ENCODE measurements at places on chromosomes 5 and 9. TPM values are rescaled to one million over a fixed set of nuclear protein-coding genes. Genes with fewer than 3 reads are reported as not detected.

The HK3 gene
- 0.29 TPM for total RNA-seq

The GIN1 gene
- 5.6 TPM for total RNA-seq

The PCDHGA4 gene
- 0.32 TPM for total RNA-seq

The PCDHB14 gene
- total RNA-seq = not detected

The SLC34A1 gene
- 1.1 TPM for total RNA-seq

The GARIN3 gene
- total RNA-seq = 0.09 TPM

The HOMER1 gene
- total RNA-seq = 2.3 TPM

The FREM1 gene
- total RNA-seq = not detected

The PCDHGC4 gene
- total RNA-seq = not detected

GRCh38 chr5:33143405-33144123 lies 297.2 kb upstream of the TARS1 start:
- no peak for ATAC-seq

DNA sequence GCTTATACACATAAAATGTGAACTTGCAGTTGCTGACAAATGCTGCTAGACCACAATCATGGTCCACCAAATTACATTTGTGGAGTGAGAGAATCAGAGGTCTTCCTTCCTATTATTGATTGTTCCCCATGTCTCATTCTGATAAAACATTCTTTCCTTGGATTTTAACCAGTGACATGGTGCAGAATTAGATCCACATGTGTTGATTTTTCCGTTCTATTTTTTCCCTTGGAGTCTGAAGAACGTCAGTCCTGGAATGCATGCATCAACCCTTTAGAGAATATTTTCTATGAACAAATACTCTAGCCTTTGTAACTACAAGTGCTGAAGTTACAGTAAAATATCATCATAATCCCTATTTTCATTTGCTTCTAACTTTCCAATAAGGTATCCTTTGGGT lies 170.7 kb upstream of the SPRY4 start:
- ATAC-seq = no peak

GRCh38 chr5:95969651-95970358 lies 8.2 kb upstream of the ELL2 start:
- ATAC-seq = no peak

- no peak for ATAC-seq
These were observed 69.7 kb downstream of the ARHGAP26 start for GRCh38 chr5:142839711-142840346.

DNA sequence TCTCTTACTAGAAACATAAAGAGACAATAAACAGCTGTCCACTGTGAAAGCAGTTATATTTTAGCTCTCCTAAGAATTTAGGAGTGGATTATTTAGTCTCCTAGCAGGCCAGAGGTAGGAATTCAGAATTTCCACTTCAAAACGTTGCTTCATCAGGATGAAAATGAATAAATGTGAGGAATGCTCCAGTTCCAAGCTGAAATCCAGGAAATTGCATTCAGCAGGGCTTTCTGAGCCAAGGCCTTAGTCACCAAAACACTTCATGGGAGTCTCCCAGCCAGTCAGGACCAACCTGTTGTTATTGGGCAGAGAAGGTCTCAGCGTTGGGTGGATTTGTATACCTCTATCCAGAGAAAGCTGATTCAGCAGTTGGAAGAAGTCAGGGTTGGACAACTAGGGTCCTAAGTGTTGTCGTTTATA lies 1040.3 kb downstream of the TLE1 start:
- no peak for ATAC-seq

GRCh38 chr5:126869005-126869451 lies 92.1 kb downstream of the LMNB1 start:
- ATAC-seq = peak; percentile 60

GRCh38 chr9:136244122-136244968 lies 1.3 kb downstream of the QSOX2 start:
- peak; percentile 84 for ATAC-seq

DNA sequence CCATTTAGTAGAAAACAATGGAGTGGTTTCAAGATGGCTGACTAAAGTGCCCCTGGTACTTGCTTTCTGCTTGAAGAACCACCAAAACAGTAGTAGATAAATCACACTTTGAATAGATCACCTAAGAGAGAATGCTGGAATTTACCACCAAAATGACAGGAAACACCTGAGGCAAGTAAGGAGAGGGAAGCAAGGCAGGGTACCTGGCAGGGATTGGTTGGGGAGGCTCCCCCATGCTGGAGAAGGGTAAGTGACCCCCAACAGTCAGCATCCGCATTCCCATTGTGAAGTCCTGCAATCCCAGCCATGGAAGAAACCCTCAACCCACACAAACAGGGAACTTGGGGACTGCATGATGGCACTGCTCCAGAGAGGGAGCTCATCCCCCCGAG lies 105.5 kb downstream of the PLPP1 start:
- ATAC-seq = no peak

- ATAC-seq = peak; percentile 28
These were observed 8.9 kb downstream of the IRF1 start for GRCh38 chr5:132481596-132482211.

DNA sequence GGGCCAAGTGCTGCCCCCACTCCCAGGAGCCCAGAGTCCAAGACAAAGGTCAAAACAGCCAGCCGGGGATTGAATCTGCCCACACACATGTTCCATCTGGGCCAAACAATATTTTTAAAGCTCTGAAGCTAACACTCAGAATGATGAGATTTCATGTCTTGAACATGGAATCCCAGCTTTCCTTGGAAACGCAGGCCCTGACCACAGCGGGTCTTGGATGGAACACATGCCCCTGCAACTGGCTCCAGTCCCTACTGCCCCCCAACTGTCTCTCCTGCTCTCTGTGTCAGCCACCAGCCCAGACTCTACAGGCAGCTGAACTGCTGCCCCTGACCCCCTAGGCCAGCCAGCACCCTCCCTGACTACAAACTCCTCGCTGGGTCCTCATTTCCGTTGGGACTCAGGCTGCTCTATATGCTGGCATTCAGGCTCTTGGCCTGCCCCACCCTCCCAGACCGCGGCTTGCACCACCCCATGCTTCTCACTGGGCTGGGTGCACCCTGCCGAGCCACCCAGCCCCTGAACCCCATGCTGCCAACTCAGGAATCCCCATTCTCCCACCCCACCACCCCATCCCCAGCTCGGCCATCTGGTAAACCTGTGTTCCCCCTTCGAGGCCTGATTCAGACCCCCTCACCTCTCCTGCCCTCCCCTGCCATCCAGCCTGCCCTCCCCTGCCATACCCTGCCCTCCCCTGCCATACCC lies 71.7 kb downstream of the ADAMTS2 start:
- ATAC-seq = no peak

- no peak for ATAC-seq
These were observed 23.5 kb downstream of the FAM163B start for GRCh38 chr9:133585481-133586351.

DNA sequence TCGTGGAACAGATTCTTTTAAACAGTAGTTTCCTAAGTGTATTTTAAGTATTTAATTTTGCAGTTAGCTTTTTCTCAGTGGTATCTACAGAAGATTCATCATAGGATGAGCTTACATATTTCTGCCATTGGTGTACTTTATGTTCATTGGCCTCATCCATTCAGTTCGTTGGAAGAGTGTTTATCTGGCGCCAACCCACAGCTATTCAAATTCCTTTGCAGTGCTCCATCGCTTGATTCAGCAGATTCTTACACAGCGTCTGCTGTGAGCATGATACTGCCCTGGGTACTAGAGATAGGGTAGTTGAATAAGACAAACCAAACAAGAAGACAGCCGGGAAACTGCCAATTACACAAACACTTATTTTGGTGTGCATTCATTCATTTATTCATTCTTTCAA lies 55.1 kb downstream of the NUP214 start:
- ATAC-seq = no peak

DNA sequence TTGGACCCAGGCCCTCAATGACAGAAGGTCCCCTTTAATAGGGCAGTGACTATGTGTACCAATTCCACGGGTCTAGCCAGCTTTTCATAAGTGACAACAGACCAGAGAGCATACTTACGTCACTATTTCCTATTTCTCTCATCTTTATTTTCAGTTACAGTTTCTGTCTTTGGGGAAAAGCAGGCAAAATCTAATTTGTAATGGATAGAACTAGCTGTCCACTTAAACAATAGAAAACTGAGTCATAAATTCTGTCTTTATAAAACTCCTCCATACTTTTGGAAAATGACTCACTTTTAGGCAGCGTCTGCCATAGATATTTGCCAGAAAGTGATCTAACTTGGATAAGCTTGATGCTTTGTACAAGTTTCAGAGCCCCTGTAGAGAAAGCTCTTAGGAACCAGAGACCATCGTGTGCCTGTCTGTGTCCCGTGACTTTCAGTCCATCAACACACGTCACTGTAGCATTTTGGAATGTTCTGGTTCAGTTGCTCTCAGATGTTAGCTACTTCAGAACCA lies 101.9 kb downstream of the F2RL2 start:
- peak; percentile 90 for ATAC-seq

DNA sequence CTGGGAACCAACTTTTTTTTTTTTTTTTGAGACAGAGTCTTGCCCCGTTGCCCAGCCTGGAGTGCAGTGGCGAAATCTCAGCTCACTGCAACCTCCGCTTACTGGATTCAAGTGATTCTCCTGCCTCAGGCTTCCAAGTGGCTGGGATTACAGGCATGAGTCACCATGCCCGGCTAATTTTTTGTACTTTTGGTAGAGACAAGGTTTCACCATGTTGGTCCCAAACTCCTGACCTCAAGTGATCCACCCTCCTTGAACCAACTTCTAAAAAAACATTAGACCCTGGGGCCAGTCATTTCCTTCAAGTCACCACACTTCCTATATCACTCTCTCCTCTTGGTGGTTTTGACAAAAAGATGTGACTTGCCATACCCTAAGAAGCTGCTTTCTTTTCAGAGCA lies 10.9 kb upstream of the SHROOM1 start:
- peak; percentile 42 for ATAC-seq

DNA sequence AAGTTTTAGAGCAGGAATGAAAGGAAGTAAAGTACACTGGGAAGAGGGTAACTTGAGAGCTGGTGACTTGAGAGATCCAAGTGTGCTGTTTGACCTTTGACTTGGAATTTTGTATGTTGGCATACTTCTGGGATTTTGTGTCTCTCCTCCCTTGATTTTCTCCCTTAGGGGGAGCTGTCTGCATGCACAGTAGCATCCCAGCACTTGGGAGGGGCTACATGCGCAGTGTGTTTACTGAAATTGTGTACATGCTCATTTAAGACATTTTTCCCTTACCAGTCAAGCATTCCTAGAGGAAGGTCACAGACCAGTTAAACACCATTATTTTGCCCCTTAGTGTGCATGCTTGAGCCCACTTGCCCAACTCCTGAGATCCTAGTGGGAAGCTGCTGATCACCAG lies 120.1 kb downstream of the ZNF622 start:
- no peak for ATAC-seq

DNA sequence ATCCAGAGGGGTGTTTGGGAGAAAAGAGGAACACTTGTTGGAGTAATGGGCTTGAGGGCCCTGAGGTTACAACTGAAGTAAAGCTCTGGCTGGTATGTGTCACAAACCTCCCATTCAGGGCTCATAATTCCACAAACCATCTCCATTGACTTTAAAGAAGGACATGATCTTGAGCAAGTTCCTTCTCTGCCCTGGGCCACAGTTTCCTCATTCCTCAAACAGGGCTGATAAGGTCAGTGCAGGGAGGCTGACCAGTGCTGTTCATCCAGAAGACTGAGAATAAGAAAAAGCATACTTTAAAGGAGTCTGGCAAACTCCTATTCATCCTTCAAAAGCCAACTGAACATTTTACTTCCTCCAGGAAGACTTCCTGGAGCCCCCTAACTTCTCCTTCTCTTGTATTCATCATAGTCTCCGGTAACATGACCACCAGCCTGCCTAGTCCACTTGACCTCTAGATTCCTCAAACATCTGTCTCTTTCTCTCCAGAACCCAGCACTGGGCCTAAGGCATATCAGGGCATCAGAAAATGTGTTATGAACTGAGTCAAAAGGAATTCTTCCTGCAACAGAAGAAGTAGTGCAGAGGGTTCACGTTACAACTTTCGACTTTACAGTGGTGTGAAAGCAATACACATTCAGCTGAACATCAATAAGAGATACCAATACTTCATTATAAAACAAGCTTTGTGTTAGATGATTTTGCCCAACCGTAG lies 20.7 kb upstream of the PTPN3 start:
- no peak for ATAC-seq

GRCh38 chr5:85388770-85389169 lies 1004.1 kb upstream of the EDIL3 start:
- no peak for ATAC-seq

All from activated T-helper 17 cell treated with anti-CD3 and anti-CD28 coated beads, Interleukin-2, amount 50 U/mL, for 72 hours (primary cell).